ENCODE measurements at places on chromosomes 7 and 10. TPM values are rescaled to one million over a fixed set of nuclear protein-coding genes. Genes with fewer than 3 reads are reported as not detected.

The STEAP4 gene
- total RNA-seq: 0.28 TPM

DNA sequence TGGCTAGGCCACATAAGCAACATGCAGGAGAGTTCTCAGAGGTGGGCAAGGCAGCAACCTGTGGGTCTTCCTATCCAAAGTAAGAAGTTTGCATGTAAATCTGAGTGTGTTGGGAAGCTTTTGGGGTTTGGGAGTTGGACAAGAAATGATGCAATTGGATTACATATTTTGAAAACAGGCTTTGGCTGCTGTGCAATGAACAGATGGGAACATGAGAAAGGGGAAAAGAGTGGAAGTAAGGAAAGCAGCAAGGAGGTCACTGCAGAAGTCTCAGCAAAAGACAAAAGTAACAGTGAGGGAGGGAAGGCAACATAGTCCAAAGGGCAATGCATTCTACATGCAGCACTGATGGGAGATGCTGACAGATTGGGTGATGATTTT, 61.1 kb upstream of the C10orf90 start:
- DNase-seq: no peak
- peaks cover 3% of the 10 kb centered on the region for H3K4me1 ChIP-seq
- H3K36me3 ChIP-seq: no peaks in the 10 kb centered on the region
- H3K4me3 ChIP-seq: no peak overlapping the region
- H3K27ac ChIP-seq: no peak overlapping the region

DNA sequence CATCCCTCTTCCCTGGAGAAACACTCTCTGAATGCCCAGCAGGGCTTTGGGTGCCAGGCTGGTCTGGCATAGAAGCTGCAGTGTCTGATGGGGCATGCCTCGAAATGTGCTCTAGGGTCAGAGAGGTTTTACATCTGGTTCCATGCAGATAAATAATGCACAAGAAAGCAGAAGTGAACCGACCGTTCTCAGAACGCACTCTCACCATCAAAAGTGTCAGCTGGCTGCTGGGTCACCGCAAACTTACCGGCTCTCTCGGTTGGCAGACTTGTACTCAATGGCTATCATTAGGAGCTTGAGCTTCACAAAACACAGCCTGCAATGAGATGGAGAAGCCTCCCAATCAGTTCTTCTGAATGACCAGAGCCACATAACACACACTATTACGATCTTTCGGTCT, 610.0 kb downstream of the KCNMA1 start:
- no peak overlapping the region for H3K27ac ChIP-seq
- no peaks in the 10 kb centered on the region for H3K36me3 ChIP-seq
- no peak for DNase-seq
- H3K4me1 ChIP-seq: peaks cover 3% of the 10 kb centered on the region
- H3K27me3 ChIP-seq: no peaks in the 10 kb centered on the region

DNA sequence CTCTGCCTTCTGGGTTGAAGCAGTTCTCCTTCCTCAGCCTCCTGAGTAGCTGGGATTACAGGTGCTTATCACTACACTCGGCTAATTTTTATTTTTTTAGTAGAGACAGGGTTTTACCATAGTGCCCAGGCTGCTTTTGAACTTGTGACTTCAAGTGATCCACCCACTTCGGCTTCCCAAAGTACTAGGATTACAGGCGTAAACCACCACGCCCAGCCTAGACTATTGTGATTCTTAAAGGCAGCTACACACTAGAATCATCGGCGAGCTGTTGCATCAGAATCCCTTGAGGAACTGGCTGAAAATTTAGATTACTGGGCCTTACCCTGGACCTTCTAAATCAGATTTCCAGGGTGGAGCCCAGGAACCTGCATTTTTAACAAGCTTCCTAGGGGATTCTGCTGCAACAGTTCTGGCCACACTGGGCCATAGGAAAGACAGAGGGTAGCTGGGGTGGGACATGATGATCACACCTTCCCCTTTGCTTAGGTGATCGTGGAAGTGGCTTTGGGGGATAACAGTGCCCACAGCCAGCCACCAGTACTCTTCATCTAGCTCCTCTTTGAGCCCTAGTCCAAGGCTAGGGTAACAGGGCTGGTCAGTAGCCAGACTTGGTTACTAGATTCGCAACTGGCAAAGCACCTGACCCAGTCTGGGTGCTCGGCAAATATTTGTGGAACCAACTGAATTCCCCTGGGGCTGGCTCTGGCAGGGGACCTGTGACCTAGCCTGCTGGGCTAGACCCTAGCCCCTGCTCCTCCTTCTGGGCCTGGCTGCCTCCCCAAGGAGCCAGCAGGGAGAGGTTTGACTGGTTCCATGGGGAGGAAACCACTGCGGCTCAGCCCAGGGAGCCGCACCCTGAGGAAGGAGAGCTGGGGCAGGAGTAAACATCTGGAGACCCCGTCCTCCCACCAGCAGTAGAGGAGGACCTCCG, 67.1 kb upstream of the DUSP5 start:
- H3K4me3 ChIP-seq: no peak overlapping the region
- DNase-seq: no peak
- no peaks in the 10 kb centered on the region for H3K36me3 ChIP-seq
- H3K4me1 ChIP-seq: no peaks in the 10 kb centered on the region
- no peak overlapping the region for H3K27ac ChIP-seq
- H3K27me3 ChIP-seq: no peaks in the 10 kb centered on the region

- DNase-seq: peak; percentile 51
- peaks cover 53% of the 10 kb centered on the region for H3K36me3 ChIP-seq
- no peak overlapping the region for H3K27ac ChIP-seq
- H3K4me1 ChIP-seq: no peaks in the 10 kb centered on the region
- H3K27me3 ChIP-seq: no peaks in the 10 kb centered on the region
These were observed 14.8 kb downstream of the ZSCAN25 start for GRCh38 chr7:99631295-99632109.

DNA sequence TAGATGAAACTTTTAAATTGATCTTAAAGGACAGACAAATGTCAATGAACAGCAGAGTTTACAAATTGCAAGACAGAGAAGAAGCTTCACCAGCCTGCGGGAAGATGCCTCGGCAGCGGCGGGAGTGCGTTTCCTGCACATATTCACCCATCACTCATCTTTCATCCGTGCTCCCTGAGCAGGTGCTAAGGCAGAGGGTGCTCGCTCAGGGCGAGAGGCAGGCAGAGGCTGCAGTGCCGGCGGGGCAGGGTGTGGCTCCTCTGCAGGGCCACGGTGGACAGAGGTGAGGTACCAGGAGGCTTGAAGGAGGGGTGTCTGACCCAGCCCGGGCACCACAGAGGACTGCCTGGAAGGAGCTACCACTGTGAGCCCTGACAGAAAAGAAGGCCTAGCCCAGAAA, 155.2 kb upstream of the PPP2R2D start:
- DNase-seq: no peak
- no peak overlapping the region for H3K4me3 ChIP-seq
- H3K36me3 ChIP-seq: no peaks in the 10 kb centered on the region
- no peaks in the 10 kb centered on the region for H3K27me3 ChIP-seq
- peaks cover 43% of the 10 kb centered on the region for H3K4me1 ChIP-seq
- H3K27ac ChIP-seq: no peak overlapping the region

- no peak overlapping the region for H3K4me3 ChIP-seq
- no peaks in the 10 kb centered on the region for H3K4me1 ChIP-seq
- no peaks in the 10 kb centered on the region for H3K36me3 ChIP-seq
- DNase-seq: no peak
- no peaks in the 10 kb centered on the region for H3K27me3 ChIP-seq
These were observed 139.7 kb downstream of the WDR11 start for GRCh38 chr10:120990831-120991230.

The ADO gene
- 47.5 TPM for total RNA-seq

All from spinal cord (tissue), 10 donors.